Muscle of back (tissue), 13 donors: ENCODE measurements at places on chromosomes 13 and 19. TPM values are rescaled to one million over a fixed set of nuclear protein-coding genes. Genes with fewer than 3 reads are reported as not detected.

Gene CAPN12
- polyA plus RNA-seq = 0.82 TPM

Gene FGF22
- not detected for polyA plus RNA-seq

- DNase-seq = no peak
These were observed 97.6 kb downstream of the ZNF536 start for GRCh38 chr19:30469774-30470173.

Gene NLRP4
- polyA plus RNA-seq = not detected

DNA sequence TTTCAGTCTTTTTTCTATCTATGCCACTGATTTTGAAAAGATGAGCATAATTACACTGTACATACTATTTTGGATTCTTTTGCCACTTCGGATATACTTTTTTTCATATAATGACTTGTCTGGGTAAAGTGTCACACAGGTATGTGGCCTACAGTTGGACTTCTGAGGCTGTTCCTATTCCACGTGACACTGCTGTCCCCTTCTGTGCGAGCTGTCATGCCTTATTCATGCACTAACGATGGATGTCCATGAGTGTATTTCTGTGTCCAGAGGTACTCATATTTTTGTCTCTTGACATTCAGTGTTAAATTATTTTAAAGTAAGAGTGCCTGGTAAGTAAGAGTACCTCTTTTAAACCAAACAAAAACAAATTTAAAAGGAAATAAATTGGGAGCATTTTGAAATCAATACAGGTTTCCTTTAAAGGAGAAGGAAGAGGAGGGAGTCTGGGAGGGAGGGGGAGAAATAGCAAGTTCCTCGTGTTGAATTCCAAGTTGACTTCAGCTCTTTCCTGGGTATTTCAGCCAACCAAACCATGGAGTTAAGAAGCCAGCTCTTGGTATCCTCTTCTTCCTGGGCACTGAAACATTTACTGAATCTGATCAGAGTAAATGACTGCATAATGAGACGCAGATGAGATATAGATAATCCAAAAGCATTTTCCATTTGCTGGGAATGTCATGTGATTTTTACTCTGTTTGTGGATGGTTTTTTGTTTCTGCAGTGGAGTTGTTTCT, 61.3 kb downstream of the TNFRSF19 start:
- DNase-seq = no peak

Gene ZNF136
- polyA plus RNA-seq = 8.6 TPM

Gene CNMD
- polyA plus RNA-seq = 1.3 TPM

DNA sequence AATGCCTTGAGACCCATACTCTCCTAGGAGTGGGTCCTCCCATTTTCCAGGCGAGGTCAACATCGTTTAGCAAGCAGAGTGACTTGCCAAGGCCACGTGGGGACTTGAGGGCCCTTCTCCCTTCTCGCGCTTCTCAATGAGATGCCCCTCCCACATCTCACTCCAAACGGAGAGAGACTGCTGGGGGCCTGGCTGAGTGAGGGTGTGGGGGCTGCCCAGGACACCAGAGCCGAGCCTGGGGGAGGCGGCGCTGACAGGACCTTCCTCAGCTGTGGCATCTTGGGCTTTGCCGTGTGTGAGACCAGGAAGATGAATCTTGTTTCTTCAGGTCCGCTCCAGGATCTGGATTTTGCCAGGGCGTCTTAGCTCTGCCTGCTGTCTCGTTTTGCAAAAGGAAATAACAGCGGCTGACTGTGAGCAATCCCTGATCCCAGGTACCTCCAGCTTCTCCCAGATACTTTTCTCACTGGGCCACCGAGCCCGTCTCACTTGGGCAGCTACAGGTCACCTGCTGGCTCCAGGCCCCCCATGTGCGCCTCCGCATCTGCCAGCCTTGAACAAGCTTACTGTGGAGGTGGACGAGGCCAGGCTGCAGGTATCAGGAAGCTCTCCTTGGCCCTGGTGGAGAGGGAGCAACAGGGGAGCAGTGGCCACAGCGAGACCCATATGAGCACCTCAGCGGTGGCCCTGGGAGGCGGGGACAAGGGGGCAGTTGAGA, 6.0 kb downstream of the COX6B2 start:
- no peak for DNase-seq

DNA sequence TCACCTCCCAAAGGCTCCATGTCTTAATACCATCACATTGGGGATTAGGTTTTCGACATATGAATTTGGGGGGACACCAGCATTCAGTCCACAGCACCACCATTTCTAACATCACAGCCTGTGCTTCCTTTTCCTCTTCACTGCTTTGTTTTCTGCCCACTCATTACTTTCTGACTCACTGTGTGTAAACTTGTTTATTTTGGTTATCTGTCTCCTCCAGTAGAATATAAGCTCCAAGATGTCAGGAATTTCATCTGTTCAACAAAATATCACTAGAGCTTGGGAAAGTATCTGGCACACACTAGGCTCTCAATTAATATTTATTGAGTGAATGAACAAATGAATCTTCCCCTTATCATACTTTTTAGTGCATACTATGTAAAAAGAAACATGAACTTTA, 152.0 kb downstream of the NUFIP1 start:
- no peak for DNase-seq

Gene CRLF1
- polyA plus RNA-seq = 17.0 TPM

Gene ZFR2
- polyA plus RNA-seq = not detected

- DNase-seq = peak; percentile 32
These were observed 1075.2 kb downstream of the PCDH9 start for GRCh38 chr13:66154976-66155375.

DNA sequence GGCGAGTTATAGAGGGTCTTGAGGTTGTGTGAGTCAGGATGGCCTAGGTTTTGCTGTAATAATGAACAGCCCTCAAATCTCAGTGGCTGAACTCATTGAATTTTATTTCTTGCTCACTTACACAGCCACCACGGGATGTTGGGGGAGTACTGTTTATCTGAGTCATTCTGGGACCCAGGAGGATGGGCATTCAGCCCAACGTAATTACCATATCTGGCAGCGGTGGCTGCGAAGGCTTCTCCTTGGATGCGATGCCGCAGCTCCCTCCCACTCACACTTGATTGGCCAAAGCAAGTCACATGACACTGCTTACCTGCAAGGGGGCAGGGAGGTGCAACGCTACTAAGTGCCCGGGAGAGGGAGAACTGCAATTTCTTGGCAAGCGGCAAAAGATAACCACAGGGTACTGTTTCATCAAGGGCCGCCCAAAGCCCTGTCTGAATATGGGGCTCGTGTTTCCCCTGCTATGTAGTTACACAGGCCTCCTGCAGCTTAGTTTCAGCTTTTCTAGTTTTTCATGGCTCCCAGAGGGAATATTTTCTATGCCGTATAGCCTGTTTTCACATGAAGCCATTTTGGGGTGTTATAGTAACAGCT, 19.9 kb downstream of the ZSWIM9 start:
- DNase-seq = no peak

GRCh38 chr13:97295283-97296182, 73.4 kb downstream of the MBNL2 start:
- DNase-seq = peak; percentile 83

Gene CEACAM6
- 0.33 TPM for polyA plus RNA-seq

GRCh38 chr13:47407808-47408207, 511.0 kb upstream of the HTR2A start:
- no peak for DNase-seq

DNA sequence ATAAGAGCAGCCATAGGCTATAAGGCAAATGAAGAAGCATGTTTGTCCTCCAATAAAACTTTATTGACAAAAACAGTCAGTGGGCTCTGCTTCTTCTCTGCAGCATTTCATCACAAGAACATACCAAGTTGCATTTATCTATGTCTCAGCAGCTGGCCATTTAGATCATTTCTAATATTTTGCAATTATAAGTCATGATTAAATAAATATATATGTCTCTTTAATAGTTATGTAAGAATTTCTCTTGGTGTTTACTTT, 153.5 kb downstream of the RFC3 start:
- no peak for DNase-seq

Gene ELSPBP1
- not detected for polyA plus RNA-seq

Gene BABAM1
- 71.7 TPM for polyA plus RNA-seq

GRCh38 chr19:7869453-7869909, 4.7 kb downstream of the PRR36 start:
- peak; percentile 59 for DNase-seq

DNA sequence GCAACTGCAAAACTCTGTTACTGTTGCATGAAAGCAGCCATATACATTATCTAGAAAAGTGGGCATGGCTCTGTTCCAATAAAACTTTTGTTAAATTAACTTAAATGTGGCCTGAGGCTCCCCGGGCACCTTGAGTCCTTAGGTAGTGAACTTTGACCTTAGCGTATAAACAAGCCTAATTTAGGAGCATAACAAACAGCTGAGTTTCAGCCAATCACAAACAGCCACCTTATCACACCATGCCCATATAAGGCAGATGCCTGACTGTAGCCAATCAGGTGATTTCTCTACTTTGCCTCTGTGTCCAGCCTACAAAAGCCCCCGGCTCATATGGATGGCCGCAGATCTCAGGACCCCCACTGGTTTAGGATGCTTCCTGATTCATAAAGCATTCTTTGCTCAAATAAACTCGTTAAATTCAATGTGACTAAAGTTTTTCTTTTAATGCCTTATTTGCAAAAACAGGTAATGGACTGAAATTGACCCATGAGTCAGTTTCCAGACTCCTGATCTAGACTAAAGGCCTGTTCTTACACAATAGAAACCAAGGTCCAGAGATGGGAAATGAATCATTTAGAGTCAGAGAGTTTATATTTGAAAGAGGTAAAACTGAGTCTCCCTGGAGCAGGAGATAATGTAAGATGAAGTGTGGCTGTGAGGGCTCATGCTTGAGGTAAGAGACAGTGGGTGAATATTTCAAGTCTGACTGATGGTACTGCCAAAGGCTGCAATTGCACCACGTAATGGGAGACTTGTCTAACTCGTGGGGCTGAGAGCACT, 130.2 kb downstream of the FGF9 start:
- DNase-seq = no peak

Gene MEGF8
- 22.7 TPM for polyA plus RNA-seq

DNA sequence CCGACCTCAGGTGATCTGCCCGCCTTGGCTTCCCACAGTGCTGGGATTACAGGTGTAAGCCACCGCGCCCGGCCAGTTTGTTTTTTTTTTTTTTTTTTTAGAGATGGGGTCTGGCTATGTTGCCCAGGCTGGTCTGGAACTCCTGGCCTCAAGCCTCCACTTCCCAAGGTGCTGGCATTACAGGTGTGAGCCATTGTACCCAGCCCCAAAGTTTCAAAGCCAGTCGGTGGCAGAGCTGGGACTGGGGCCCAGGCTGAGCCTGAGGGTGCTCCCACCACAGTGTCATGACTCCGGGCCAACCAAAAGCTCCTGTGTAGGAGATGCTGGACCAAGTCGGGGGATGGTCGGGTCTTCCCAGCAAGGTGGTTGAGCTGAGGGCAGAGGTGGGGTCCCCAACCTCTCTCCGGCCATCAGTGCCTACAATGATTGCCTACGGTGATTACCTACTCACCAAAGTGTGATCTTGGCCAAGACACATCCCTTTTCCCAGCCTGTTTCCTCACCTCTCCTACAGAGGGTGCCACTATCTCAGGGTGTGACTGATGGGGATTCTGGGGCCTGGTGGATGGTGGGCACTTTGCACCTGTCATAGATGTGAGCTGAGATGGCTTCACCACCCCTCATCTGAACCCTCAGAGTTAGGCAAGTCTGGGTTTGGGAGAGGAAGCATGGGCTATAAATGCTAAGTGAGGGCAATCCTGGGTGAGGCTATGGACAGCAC, 5.9 kb upstream of the SAMD1 start:
- DNase-seq = no peak

DNA sequence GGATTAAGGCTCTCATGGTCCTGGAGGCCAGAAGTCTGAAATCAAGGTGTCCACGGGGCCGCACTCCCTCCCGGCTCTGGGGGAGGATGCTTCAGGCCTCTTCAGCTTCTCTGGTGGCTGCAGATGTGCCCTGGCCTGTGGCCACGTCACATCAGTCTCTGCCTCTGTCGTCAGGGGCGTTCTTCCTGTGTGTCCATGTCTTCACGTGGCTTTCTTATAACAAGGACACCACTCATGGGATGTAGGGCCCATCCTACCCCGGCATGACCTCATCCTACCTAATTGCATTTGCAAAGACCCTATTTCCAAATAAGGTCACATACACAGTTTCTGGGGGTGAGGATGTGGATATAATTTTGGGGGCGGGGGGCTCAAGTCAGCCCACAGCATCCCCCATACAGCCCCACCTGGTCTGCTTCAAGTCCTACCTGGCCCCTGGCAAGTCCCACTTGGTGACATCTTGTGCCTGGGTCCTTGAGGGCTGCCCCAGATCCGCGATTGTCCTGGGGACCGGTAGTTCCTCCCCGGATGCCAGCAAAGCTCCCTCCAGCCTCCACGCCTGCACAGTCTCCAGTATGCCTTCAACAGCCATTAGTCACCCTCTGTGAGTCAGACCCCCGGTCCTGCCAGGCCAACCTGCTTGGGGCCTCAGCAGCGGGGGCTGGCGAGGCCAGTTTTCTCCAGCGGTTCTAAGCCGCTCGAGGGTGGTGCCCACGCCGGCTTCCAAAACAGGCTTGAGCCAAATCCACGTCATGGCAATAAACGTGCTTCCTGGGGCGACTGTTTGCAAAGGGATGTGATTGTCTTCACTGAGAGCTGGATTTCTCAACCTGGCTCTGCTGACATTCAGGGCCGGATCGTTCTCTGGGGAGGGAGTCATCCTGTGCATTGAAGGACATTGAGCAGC, 32.2 kb downstream of the MYO9B start:
- DNase-seq = peak; percentile 37

DNA sequence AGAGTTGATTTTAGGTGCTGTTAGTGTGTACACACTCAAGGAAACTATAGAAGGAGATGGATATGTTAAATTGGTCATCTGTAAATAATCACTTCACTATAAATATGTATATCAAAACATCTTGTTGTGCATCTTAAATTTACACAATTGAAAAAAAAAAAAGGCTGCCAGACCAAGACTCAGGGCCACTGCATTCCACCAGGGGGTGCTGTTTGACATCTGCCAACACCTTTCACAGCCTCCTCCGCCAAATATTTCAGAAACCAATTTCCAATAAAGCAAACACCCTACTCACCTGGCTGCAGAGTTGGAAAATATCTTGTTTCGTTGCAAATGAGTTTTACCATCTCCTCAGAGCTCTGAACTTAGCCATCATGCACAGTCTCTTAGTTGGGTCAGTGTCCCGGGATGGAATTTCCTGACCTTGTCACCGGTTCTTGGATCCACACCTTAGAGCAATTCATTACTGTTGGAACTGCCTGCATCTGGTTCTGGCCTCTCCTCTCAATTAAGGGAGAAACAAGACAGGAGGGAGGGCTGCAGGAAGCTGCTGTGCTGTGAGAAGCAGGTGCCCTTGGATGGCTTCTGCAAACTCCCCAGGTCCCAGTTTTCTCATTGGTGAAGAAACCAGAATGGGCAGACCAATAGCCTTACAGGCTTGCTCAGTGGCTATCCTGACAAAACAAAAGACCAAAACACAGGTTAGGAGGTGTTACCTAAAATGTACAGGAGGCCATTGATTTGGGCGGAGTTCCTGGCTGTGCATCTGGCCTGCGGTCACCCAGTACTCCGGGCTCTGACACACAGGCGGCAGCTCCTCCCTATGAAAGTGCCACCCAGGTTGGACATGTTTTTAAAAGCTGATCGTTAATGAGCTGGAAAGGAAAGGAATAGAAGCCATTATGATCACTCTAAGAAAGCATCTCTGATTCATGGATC, 746.6 kb downstream of the UQCRFS1 start:
- peak; percentile 26 for DNase-seq
